ENCODE measurements at places on chromosomes 6 and 20. TPM values are rescaled to one million over a fixed set of nuclear protein-coding genes. Genes with fewer than 3 reads are reported as not detected.

Gene KCNK17
- total RNA-seq = not detected

DNA sequence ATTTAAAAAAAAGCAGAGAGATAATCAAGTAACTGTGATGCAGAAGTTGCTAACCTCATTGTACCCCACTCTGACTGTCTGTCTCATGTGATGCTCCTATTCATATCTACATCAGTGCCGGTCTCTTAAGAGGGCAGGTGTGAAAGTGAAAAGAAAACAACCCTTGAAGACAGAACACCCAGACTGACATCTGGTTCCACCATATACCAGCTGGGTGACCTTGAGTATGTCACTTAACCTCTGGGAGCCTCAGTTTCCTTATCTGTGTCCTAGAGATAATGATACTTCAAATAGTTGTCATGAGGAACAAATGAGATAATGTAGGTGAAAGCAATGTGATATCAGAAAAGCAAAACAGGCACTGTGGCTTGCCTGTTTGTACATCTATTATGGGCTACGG, 426.8 kb upstream of the SOX4 start:
- DNase-seq = no peak

- no peak for DNase-seq
Measured at GRCh38 chr6:96537726-96538125, 16.1 kb downstream of the UFL1 start.

Gene CCM2L
- total RNA-seq = not detected

DNA sequence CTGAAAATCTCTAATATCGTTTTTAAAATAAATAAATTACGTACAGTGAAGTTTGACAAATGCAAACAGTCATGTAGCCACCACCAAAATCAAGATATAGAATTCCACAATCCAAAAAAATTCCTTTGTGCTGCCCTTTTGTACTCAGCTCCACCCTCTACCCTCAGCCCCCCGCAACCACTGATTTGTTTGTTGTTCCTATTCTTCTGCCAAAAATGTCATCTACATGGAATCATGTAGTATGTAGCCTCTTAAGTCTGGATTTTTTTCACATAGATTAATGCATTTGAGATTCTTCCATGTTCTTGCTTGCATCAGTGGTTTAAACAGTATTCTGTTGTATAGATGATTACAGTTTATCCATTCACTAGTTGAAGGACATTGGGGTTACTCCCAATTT, 8.5 kb upstream of the REPS1 start:
- DNase-seq = no peak

DNA sequence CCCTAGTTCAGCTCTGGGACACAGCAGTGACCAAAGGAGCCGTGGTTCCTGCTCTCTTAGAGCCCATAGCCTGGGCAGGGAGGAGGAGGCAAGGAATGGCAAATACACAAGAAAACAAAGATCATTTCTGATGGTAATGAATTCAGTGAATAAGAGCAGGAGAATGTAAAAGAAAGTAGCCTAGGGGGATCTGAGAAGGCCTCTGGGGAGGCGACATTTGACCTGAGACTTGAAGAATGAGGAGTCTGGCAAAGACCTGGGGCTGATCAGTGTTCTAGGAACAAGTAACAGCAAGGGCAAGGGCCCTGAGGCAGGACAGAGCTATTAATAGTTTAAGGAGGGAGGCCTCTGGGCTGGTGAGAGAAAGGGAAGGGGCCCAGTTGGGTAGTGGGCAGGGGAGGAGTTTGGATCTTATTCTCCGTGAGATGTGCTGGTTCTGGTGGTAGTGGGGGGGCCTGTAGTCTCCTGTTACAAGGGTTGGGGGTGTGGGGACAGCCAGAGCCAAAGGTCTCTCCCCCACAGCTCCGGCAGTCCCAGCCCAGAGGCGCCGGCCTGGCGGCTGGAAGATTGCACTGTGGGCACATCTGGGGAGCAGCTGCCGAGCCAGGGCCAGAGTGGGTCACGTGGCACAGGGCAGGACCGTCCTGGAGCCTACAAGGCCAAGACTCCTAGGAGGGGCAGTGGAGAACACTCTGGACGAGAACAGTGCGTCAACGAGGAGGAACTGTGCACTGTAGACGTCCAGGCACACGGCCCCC, 9.3 kb upstream of the ID1 start:
- peak; percentile 96 for DNase-seq

Gene EYA2
- 1.6 TPM for total RNA-seq

DNA sequence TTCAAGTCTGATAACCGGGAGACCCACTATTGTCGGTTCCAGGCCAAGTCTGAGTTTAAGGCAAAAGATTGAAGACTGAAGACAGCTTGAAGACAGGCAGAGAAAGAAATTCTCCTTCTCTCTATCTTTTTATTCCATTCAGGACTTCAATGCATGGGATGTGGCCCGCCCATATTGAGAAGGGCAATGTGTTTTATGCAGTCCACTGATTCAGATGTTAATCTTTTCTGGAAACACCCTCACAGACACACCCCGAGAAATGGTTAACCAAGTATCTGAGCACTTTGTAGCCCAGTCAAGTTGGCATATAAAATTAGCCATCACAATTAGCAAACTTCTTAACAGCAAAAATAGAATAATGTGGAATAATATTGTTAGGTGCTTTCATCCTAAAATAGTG, 75.5 kb upstream of the FABP7 start:
- DNase-seq = no peak

DNA sequence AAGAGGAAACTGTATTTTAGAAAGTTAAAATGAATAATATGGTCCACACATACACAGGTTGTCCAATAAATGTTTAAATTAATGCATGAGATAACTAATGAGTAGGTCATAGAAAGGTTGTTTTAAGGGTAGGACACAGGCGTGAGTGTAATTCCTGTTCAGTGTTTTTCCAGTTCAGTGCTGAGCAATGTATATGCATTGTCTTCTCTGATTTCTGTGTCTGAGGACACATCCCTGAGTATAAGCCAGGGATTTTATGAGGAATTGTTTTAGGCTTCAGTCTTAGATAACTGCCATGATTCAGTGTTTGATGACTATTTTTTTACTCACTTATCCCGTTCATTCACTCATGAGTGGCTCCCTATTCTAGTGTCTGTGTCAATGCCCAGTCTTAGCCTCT, 298.5 kb upstream of the TBX18 start:
- DNase-seq = no peak

DNA sequence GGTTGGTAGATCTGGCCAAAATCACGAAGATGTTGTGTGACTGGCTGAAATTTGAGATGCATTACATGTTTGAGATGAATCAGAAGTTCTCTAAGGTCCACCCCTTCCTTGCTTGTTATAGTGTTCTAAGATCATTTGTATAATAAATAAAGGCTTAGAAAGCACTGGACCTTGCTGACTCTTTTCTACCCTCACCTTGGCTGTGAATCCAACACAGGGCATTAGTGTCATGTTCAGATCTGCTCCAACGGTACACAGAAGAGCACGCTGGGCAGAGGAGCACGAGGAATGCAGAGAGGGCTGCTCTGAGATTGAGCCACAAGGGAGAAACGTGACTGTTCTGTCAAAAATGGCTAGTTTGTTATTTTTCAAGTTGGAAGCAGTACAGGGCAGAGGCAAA, 169.5 kb upstream of the HDAC2 start:
- DNase-seq = no peak

Gene TP53TG5
- not detected for total RNA-seq

- no peak for DNase-seq
Measured at GRCh38 chr6:37689381-37689780, 8.3 kb downstream of the MDGA1 start.

DNA sequence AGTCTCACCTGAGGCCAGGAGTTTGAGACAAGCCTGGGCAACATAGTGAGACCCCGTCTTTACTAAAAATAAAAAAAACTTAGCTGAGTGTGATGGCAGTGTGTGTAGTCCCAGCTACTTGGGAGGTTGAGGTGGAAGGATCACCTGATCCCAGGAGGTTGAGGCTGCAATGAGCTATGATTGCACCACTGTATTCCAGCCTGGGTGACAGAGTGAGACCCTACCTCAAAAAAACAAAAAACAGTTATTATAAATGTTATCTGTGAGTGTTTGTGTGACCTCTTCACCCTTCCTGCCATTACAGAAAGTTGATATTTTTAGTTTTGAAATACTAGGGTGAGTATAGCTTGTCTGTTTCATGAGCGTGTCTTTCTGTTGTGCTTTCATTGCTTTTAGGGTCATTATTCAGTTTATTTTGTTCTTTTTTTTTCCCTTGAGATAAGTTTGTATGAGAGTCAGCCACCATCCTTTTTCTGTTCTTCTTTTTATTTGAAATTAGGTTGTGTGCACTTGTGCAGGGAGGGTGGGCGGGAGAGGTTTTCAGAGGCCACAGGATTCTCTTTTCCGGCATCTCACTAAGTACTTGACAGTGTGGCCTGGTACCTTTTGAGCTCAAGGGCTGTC, 26.2 kb downstream of the CDYL start:
- DNase-seq = no peak

Gene SLC16A10
- total RNA-seq = not detected

Gene CLIC5
- total RNA-seq = not detected

DNA sequence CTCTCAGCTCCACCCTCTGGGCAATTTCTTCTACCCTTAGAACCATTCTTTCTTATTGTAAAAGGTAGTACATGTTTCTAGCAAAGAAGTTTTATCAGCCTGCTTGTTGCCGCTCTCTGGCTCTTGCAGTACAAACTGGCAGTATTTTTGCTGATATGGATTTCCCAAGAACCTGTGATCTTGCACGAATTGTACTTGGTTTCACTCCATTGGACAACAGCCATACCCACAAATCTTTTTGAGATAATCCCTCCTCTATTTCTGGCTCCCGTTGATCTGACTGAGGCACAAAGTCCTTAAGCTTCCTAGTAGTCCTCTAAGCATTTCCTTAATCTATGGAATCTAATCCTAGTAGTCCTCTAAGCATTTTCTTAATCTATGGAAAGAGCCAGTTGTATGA, 487.0 kb upstream of the PTCHD4 start:
- DNase-seq = peak; percentile 88

- no peak for DNase-seq
Measured at GRCh38 chr20:5495939-5496338, 179.2 kb upstream of the PROKR2 start.

- DNase-seq = no peak
Measured at GRCh38 chr6:113662093-113662665, 195.0 kb upstream of the MARCKS start.

Gene DEFB124
- total RNA-seq = not detected

Gene PRIM2
- 16.4 TPM for total RNA-seq

Gene ESR1
- 2.7 TPM for total RNA-seq

DNA sequence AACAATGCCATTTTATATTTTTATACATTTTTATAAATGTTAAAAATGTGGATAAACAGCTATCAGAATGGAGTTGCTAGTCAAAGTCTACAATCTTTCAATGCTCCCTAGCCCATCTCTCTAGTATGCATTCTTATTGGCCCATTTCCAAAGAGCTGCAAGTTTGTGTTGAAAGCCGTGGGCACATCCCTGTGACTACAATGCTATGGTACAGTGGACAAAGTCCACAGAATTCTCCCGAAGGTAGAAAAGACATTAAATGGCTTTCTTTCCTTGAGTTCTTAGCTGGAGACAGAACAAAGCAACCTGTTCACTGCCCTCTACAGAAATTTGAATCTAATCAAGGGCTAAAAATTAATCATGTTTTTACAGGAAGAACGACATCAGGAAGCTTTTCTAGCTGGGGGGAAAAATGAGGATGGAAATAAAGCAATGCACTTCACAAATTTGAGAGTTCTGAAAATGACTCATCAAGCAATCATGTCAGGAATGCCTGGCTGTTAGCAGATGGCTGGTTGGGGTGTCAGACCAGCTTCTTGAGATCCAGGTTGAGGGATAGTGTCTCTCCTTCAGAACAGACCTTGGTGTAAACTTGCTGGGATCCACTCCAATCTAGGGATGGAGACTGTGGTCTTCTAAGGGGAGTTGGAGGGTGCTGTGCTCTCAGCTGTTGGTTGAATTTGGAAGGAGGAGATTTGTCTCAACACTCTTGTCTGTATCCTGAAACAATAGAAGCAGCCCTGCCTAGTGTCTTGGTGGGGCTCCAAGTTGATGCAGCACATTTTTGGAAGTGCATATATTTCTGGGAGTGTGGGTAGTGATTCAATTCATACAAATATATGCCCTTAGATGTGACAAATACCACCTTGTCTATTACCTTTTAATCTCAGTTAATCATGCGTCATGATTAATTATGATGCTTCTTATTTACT, 143.4 kb upstream of the PHACTR1 start:
- peak; percentile 94 for DNase-seq

DNA sequence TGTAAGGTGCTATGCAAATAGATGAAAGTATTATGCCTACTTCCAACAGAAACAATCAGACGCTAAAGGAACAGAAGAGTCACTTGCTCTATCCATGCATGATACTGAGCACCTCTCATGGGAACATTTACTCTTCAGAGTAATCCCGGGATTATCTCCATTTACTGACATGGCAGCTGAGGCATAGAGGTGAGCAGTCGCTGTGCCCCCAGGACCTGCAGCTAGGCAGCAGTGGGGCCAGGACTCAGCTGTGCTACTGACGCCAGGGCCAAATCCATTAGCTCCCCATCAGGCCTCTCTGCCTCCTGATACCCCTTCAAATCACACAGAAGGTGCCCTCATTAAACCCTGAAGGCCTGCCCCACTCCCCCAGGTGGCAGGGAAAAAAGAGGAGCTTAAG, 51.9 kb downstream of the TRAM2 start:
- DNase-seq = no peak

Gene BMP6
- total RNA-seq = 1.3 TPM
